ENCODE measurements at places on chromosomes 13 and 19.
A peak's percentile ranks its signal among the peaks of the same experiment; 100 is the strongest.

DNA sequence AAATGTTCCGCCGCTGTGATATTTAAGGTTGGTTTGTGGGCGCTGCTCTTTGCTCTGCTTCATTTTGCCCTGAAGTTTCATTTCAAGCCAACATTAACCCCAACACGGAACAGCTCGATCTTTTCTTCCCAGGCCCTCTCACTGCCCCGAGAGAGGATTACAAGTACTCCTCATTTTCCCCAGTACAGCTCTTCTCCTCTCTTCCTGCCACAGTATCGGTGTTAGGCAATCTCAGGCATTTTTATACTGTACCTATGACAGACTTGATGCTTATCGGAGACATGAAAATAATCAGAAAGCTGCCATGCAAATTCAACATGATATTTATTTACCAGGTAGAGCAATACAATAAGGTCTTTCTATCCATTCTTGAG, 1.3 kb upstream of the EDNRB start:
- DNase-seq = no peak

- DNase-seq = no peak
Measured at GRCh38 chr19:29013325-29013724, 199.6 kb downstream of the UQCRFS1 start.

GRCh38 chr19:49430172-49430677, 5.0 kb downstream of the GFY start:
- DNase-seq = no peak

DNA sequence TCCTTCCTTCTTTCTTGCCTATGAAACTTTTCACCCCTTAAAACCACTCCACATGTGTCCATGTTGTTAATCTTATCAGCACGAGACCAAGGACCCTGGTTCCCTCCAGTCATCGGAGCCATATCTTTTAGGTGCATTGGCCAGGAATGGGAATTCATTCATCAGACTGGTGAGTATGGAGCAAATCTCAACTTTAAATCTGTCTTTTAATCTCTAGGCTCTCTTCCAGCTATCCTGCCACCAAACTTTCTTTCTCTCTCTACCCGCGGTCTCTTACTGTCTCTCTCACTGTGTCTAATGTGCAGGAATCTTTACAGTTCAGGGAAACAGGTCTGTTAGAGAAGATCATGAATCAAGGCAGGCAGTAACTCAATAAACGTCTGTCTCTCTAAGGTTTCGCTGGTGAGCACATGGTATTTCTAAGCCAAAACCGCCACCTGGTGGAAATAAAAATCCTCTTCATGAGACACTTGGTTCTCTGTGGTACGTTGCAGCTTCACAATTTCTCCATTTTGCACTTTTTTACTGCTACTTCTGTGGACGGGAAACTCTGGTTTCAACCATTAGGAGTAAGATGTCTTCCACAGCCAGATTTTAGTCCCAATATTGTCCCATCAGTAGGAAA, 16.1 kb downstream of the LGALS16 start:
- DNase-seq = peak; percentile 35
